GM04503 (cell line): ENCODE measurements at places on chromosomes 1 and 21.

- DNase-seq: no peak
Observed at GRCh38 chr1:7278827-7279765, 492.0 kb upstream of the VAMP3 start.

DNA sequence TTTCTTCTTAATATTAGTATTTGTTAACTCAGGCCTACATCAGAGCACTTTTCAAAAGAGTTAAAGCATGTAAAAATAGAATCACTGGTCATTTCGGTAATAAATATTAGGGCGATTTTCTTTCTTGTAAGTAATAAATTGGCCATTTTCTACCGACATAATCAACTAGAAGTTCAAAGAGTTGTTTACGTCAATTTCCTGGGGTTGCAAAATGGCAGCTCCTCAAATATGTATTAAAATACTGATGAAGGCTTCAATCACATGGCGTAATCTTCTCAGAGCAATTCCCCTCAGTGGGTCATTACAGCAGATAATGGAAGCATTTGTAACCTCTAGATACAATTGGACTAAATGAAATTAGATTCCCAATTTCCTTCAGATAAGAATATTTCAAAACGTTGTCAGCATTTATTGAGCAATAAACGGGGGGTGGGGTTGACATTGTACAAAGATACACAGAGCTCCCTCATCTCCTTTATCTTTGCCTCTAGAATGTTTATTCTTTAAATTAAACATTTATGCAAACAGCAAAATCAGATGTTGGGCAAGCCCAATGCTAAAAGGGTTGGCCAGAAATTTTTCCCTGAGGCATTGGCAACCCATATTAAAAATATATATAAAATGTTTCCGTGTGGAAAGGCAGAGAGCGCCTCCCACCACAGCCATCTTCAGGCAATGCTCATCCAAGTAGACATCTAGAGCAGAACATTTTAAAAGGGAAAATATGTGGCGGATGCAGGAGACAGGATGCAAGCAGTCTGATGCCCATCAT is 240.6 kb downstream of the NCAM2 start:
- no peak for DNase-seq

DNA sequence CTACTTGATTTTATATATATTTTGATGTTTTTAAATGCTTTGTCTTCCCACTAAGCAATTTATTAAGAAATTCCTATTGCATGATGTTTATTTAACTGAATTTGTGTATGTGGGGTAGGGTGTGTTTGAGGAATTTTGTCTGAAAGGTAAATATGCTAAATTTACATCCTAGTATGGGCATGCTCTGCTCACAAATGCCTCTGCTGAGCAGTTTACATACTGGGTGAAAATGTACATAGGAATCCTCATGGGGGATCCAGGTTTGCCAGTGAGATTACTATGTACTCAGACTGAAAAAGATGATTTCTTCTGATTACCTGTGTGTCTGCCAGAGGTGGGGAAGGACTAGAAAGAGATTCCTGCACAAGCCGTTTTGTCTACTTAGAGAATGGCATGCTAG is 126.6 kb downstream of the DISP1 start:
- no peak for DNase-seq

GRCh38 chr1:210747890-210748289 is 386.1 kb downstream of the KCNH1 start:
- no peak for DNase-seq

DNA sequence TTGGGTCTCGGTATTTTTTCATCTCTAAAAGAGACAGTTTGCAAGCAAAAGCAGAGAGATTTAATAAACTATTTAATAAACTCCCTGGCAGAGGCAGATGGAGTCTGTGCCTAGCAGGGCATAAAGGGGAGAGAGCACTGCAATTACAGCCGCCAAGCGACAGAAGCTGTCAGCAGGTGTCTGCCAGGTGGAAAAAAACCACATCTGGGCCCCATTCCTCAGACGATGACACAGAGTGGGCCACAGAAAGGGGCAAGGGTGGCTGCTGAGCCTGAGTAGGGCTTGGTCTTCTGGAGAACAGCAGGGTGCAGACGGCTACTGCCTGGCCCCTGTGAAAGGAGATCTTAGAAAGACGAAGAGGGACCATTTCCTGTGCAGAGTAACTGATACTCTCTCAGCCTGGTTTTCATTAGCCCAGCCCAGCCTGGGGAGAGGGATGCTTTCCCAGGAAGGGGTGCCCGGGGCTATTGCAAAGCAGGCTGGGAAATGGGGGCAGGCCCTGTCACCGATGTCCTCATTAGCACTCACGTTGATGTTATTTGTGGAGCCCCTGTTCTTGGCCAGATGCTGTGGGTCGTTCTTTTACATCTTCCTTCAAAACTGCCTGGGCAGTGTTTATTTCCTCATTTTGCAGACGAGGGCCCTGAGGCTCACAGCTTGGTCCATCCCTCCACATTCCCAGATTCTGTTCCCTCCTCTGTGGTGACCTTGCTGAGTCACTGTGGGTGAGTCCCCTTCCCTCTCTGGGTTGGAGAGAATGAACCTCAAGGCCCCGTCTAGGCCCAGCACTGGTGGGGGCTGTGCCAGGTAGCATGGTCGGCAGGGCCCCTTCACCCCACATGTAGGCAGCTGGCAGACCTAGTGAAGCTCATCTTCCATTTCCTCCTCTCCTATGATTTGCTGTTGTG is 472.7 kb downstream of the PTPRU start:
- DNase-seq: peak; percentile 39

DNA sequence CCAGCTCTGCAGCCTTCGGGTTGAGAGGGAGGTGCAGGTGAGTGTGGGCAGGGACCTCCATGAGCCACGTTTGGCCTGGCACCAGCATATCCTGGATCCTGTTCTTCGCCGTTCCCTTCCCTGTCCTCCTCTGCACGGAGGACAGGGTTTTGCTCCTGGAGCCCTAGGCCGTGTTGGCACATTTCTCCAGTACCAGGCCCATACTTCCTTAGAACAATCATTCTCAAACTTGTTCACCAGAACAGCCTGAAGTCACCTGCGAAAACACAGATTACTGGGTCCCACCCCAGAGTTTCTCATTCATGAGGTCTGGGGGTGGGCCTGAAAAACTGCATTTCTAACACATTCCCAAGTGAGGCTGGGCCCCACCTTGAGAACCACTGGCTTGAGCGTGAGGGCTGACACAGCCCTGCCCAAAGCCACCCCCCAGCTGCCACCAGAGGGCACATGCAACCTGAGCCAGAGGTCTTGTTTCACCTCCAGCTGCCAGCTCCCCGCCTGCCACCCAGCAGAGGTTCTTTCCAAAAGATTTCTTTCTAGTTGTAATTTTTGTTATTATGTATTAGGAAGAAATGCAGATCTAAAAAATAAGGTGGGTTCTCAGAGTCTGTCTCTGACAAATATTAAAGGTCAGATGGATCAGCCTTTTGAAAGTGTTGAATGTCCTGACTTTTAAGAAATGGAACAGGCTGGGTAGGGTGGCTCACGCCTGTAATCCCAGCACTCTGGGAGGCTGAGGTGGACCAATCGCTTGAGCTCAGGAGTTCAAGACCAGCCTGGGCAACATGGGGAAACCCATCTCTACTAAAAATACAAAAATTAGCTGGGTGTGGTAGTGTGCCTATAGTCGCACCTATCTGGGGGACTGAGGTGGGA is 39.6 kb upstream of the LDLRAP1 start:
- DNase-seq: no peak

DNA sequence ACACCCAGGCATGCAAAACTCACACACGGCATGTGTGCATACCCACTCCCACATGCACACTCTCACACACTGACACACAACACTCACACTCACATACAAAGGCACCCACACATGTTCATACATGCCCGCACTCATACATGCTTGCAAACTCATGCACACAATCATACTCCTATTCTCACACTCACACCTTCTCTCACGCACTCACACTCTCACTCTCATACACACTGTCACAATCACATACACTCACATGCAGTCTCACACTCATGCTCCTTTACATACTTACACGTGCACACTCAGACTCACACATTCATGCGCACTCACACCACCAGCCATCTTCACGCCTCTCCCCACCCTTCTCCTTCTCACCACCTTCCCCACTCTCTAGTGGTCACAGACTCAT is 3.1 kb downstream of the SLC5A9 start:
- no peak for DNase-seq

DNA sequence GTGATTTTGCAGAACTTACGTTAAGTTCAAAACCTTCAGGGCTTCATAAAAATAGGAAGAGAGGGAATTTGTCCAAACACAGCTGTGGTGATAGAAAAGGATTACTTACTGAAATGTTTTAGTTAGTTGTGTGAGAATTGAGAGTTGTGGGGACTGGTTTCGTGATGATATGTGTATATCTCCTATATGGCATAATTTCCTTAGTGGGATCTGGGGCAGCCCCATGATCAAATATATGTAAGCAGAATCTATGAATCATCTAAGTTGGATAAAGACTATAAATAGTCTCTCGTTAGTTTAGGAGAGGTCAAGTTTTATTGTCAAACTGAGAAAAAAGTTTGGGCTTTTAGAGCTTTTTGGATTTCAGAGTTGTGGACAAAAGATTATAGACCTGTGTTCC is 14.9 kb downstream of the MTR start:
- DNase-seq: no peak

- peak; percentile 99 for DNase-seq
Observed at GRCh38 chr1:44807364-44808062, 362 bp upstream of the DYNLT4 start.

DNA sequence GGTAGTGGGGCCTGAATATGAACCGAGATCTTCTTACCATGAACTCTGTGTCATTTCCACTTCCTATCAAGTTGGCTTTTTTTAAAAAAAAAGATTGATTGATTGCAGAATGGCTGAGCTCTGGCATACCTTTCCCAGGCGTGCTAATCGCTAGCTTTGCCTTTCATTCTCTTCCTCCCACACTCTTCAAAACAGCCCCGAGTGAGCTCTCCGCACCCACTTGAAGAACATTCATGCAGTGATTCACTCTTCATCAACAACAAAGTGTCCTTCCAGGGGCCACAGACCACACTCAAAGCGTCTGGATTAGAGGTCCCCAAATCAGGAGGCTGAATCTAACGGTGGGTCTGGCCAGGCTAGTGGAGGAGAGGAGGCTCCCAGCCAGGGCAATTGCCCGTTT is 96.3 kb upstream of the GALNT2 start:
- no peak for DNase-seq

DNA sequence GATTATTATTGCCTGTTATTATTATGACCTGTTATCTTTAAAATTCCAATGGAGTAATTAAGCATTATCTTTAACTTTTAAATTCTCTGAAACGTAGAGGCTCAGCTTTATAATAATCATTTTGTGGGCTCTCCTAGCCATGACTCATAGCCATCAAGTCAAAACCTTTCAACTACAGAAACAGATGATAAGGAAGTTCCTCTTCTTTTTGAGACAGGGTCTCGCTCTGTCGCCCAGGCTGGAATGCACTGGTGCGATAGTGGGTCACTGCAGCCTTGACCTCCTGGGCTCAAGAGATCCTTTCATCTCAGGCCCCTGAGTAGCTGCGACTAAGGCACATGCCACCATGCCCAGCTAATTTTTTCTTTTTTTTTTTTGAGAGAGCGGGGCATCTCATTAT is 43.5 kb downstream of the CHML start:
- DNase-seq: no peak

- DNase-seq: no peak
Observed at GRCh38 chr1:181152892-181153633, 64.6 kb downstream of the IER5 start.

GRCh38 chr1:45643978-45644377 is 20.1 kb upstream of the CCDC17 start:
- DNase-seq: no peak

DNA sequence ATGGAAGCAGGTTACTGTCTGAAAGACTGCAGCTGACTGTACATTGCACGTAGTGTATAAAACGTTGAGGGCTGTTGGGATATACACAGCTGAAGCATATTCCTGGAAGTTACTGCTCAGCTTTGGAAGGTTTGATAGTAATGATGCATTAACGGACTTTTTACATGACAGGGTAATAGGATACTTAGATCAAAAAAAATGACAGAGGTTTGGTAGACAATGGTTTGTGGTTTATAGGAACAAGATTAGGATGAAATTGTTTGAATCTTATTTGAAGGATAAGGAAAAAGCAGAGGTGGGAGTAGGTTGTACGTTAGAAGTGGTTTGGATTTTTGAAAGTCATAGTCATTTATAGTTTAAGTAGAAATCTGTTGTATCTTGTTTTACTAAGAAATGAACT is 33.0 kb downstream of the ADGRL2 start:
- no peak for DNase-seq

DNA sequence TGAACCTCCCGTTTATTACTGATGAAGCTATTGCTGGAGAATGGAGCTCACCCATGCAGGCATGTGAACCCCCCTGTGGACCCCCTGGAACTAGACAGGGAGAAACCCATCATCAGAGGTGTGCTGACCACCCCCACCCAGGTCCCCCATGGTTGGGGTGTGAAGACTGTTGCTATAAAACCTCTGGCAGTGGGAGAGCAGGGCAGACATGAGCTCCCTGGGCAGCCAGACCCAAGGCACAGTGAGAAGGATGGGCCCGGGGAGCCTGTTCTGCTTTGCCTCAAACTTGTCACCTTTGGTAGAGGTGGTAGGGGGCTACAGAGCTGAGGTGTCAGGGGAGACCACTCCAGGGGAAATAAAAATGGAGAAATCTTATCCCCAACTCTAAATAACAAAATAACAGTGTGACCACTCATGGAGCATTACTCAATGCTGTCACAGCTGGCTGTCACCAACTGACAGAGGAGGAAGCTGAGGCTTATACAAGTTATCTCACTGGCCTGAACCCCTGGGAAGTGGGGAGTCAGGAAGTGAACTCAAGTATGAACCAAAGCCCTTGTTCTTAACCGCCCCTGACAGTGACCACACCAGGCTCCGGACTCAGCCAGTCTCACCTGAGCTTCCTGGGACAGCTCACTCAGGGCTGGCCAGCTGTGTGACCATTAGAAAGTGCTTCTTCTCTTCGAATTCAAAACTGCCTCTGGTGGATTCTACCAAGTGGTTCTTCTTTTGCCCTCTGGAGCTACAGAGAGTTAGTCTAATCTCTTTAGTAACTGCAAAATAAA is 698.8 kb downstream of the MATN1 start:
- DNase-seq: no peak

DNA sequence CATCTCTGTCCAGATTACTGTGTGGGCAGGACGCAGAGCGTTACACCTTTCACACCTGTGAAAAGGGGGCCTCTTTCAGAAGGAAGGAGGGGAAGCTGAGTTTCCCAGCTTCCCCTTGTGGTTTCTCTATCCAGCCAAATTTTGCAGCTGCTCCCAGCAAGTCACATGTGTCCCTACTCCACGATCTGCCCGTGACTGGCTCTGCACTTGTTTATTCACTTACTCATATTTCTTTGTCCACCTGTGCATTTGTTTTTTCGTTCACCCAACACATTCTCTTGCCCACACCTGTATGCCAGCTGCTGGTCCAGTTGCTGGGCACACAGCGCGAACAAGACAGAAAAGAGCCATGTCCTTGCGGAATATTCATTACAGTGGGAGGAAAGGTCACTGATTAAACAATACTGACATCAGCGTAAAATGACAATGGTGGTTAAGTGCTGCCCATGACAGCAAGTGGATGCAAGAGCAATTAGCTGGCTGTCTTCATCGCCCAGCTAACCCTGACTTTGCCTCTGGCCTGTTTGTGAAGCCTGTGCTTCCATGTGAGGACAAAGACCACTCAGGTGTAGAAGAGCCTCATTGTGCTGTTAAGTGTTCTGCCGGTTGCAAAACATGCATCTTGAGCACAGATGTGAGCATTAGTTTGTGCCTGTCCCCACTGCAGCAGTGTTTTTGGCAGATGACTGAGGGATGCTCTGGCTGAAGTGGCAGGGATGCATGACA is 28.6 kb upstream of the NEK2 start:
- no peak for DNase-seq
